ELR (cell line): ENCODE measurements at places on chromosomes 12 and 14.

DNA sequence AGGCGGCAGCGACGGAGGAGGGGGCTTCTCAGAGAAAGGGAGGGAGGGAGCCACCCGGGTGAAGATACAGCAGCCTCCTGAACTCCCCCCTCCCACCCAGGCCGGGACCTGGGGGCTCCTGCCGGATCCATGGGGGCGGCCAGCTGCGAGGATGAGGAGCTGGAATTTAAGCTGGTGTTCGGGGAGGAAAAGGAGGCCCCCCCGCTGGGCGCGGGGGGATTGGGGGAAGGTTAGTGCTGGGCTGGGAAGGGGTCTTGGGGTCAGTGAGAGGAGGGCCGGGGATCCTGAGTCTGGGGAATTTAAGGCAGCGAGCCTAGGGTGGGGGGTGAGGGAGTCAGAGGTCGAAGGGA is 203 bp downstream of the NFATC4 start:
- no peak for DNase-seq

DNA sequence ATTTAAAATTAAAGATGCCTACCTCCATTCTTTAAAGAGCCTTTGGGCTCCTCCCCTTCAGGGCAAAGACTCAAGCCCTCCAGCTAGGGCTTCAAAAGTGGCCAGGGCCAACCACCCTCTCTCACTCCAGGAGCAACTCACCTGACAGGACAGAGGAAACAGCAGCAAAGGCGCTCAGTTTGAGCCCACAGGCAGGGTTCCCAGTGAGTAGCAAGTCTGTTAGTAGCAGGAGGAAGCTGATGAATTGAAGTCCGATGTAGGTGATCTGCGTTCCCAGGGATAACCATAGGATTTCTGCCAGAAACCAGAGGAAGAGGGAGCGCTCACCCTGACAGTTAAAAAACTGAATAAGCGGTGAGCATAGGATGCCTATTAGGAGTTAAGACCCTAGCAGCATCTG is 15.7 kb downstream of the GSG1 start:
- no peak for DNase-seq

DNA sequence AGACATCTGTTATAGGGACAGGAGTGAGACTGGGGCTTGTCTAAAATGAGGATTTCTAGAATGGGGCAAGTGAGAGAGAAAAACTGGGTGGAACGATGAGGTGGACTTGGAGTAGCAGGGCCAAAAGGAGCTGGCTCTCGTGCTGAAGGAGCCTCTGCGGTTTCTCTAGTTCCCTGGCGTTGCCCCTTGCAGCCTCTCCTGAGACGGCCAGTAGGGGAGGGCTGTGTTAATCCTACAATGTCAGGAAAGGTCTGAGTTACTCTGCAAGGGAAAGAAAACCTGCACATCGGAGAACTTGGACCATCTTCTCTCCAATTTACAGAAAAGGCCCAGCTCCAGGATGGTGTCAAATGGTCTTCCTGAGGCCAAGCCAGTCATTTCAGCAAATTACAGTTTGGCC is 963.8 kb upstream of the FLRT2 start:
- DNase-seq, result no peak

GRCh38 chr12:99920353-99920960 is 64.3 kb downstream of the ANKS1B start:
- DNase-seq, result no peak

DNA sequence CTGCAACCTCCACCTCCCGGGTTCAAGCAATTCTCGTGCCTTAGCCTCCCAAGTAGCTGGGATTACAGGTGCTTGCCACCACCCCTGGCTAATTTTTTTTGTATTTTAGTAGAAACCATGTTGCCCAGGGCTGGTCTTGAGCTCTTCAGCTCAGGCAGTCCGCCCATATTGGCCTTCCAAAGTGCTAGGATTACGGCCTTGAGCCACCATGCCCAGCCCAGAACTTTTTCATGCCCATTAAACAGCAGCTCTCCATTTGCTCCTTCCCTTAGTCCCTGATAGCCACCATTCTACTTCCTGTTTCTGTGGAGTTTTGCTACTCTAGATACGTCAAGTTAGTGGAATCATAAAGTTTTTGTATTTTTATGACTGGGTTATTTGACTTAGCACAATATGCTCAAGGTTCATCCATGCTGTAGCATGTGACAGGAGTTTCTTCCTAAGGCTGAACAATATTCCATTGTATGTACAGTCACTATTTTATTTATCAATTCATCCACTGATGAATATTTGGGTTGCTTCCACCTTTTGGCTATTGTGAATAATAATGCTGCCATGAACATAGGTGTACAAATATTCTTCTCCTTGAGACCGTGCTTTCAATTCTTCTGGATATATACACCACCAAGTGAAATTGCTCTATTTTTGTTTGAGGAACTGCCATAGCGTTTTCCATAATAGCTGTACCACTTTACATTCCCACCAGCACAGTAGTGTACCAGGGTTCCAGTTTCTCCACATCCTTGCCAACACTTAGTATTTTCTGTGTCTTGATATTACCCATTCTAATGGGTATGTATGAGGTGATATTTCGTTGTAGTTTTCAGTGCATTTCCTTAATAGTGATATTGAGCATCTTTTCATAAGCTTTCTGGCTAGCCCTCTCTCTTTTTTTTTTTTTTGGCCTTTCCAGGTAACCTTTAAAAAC is 15.0 kb downstream of the ATF1 start:
- no peak for DNase-seq

GRCh38 chr12:45231515-45232145 is 15.7 kb downstream of the ANO6 start:
- DNase-seq, result peak; percentile 89

- DNase-seq, result no peak
Measured at GRCh38 chr12:97335115-97335514, 127.5 kb upstream of the RMST start.

DNA sequence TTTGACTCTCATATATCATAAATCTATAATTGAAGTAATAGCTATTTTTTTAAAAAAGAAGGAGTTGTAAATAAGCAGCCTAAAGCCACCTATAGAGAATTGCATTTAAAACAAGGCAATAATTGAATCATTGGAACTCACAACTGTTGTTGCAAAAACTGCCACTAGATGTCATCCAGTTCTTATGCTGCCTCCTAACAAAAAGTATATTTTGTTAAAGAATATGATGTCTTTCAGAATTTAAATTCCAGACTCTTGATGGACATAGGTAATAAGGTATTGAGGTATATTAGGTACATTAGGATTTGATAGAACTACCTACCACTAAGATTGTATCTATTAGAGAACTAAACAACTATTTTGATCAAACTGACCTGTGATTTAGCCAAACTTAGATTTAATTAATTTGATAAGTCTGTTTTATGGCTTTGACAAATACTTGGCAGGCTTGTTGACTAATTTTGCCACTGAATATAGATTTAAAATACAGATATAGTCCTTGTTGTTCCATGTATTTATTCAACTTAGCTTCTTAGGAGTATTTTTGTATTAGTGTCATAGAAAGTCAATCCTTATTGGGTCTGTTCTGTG is 401.4 kb downstream of the RPL10L start:
- DNase-seq, result peak; percentile 60

- no peak for DNase-seq
Measured at GRCh38 chr14:35158951-35159653, 36.8 kb downstream of the PRORP start.

- peak; percentile 49 for DNase-seq
Measured at GRCh38 chr12:123973552-123974341, 732 bp downstream of the ZNF664 start.

DNA sequence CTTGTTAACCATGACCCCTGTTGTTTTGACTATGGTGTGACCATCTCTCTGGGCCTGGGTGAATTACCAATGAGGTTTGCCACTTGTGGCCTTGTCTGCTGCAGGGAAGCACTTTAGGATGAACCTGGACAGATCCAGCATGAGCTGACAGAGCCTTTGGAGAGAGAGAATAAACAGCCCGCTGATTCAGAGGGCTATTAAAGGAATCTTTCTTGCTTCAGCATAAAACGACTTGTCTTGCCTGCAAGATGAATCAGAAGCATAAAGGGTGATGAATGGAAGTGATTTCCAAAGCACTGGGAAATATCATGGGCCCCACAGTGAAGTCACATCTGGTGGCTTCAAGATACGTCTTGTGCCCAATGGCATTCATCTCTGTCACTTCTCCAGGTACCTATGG is 69.0 kb upstream of the WSCD2 start:
- no peak for DNase-seq

DNA sequence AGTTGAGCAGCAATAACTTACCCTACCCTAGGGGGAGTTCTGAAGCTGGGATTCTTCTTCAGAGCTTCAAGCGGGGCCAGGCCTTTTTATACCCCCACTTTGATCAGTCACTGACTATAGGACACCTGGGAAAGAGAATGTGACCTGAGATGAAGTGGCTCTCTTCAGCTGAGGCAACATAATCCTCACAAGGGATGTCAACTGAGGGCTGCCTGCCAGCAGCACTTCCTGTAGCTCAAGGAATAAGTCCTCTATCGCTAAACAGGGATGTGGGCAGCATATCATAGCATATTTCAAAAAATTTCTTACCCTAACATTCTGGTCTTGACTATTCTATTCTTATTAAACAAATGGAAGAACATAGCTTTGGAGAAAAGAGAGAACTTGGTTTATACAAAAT is 17.4 kb downstream of the LGALS3 start:
- DNase-seq, result no peak

GRCh38 chr12:59087077-59087673 is 166.9 kb upstream of the LRIG3 start:
- DNase-seq, result peak; percentile 37

DNA sequence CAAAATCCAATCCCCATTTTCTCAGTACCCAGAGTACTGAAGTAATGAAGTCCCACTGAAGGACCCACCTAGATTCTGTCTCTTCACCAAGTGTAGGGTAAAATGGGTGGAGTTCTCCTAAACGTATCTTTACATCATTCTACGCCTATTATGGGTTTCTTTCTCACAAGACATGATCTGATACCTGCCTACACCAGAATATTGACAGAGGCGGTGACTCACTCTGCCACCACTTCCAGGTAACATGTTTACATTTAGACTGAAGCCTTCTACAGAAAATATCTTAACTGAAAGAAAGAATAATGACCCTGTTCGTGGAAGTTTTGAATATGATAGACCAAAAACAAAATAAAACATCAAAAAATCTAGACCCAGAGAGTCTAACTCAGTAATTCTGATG is 89.8 kb downstream of the BTG1 start:
- no peak for DNase-seq

- peak; percentile 94 for DNase-seq
Measured at GRCh38 chr14:92600318-92601053, 86.9 kb downstream of the RIN3 start.

DNA sequence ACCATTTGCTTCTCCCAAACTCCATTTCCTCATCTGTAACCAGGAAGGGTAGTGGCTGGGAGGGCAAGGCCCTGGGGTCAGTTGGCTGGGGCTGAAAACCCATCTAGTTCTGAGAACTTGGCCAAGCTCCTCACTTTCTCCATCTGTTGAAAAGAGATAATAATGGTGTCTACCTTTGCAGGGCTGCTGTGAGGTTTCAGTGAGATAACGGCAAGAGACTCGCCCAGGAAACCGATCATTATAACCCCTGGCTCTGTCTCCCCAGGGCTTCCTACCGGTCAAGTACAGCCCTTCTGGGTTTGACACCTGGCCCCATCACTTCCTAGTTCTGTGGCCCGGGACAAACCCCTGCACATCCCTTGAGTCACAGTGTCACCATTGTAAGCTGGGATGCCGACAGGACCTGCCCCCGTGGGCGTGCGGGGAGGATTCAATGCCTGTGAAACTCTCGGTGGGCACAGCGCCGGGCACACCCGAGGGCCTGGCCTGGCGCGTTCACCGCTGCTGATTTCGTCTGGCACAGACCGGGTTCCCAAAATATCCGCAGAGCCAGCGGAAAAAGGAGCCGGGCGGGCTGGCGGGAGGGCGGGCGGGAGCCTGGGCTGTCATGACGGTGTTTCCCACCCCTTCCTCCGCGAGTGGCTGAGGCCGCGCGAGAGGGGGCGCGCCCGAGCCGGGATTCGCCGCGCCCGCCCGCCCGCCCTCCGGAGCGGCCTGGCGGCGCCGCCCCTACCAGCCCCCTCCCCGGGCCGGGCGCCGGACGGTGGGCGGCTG is 4.4 kb downstream of the KMT5A start:
- peak; percentile 79 for DNase-seq

DNA sequence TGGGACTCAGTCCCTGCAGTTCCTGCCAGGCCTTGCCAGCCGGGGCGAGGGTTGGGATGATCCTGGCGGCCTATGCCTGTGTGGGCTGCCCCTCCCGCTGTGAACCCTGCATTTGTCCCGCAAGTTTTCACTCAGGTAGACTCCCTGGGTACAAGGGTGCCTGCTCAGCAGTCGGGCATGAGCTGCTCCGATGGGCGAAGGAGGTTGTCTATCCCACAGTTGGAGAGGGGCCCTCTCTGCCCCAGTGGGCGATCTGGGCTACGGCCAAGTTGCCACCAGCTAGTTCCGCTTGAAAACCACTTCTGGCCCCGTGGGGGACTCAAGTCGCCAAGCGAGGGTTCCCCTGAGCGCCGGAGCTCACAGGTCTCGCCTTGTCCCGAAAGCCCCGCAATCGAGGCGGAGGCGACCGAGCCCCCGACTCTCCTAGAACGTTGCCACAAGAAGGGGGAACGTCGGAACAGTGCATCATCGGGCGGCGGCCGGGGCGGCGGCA is 365 bp upstream of the TPI1 start:
- no peak for DNase-seq

- peak; percentile 60 for DNase-seq
Measured at GRCh38 chr12:131755305-131756113, 44.6 kb downstream of the SFSWAP start.

DNA sequence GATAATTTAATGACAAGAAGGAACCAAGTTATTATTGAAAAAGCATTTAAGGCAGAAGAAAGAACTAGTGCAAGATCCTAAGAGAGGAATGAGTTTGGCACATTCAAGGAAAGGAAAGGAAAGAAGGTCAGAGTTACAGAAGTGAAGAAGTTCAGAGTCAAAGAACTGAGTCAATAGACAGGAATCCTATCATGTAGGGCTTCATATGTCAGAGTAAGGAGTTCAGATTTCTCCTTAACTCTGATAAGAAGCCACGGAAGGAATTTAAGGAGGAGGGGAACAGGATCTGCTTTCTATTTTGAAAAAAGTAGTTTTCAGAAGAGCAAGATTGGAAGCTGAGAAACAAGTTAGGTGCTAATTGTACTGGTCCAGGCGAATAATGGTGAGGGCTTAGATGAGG is 223.1 kb upstream of the FOXN3 start:
- no peak for DNase-seq
